ENCODE measurements at places on chromosomes 2 and 18.

DNA sequence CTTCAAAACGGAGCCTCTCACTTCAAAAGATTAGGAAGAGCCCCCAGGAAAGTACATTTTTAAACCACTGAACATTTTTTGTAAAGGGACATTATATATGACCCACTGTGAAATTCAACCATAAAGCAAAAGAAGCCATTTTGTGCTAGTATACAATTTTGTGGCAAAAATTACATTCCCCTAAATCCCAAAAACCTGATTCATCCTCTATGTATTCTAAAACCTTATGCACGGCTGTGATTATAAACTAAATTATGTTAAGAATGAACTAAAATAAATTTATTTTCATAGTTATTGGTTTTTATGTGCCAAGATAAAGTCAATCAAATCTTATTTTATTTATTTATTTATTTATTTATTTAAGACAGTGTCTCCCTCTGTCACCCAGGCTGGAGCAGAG lies 48.5 kb downstream of the RTN4 start:
- no peak for DNase-seq

DNA sequence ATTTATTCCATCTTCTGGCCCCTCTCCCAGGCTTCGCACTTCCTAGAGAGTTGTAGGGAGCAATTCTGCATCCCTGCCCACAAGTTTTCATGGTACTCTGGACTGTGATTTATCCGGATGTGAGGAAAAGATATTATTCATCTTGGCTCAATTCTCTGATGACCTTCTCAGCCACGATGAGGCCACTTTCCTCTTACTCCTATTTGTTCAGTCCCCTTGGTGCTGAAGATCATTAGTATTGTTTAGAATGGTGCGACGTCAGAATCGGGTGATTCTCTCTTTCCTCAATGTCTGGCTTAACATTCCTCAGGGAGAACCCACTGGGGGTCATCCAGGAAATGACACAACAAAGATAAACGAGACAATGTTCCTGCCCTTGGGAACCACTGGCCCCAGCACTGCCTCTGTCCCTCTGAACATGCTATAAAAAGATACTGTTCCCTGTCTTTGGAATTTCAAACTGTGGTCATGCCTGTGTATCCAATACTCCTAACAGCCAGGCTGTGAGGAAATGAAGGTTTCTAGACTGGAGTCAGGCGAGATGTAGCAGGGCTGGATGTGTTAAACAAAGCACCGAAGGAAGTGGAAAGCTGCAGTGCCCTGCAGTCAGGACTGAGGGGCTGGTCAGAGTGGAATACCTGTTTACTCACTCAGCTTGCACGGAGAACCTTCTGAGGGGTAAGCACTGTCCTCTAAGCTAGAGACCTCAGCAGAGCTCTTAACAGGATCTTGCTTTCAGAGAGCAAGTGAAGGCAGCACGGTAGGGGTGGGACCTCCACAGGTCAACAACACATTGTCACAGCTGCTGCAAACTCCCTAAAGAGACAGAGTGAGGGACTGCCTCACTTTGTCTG lies 12.9 kb upstream of the GLI2 start:
- no peak for DNase-seq

DNA sequence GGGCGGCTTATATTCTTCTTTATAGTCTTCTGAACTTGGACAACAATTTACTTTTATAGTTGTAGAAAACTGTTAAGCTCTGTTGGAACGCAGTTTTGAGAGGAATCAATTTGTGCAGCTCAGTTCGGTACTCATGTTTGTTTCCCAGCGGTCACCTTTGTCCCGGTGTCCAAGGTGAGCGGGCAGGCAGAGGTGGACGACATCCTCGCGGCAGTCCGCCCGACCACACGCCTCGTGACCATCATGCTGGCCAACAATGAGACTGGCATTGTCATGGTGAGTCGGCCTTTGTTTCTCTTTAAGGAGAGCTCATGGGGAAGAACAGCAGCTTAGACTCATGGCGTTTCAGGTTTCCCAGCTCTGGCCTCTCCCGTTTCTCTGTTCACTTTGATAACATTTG lies 18.6 kb upstream of the ESPNL start:
- no peak for DNase-seq

- DNase-seq: no peak
Observed at GRCh38 chr2:225602205-225602604, 202.7 kb downstream of the NYAP2 start.

DNA sequence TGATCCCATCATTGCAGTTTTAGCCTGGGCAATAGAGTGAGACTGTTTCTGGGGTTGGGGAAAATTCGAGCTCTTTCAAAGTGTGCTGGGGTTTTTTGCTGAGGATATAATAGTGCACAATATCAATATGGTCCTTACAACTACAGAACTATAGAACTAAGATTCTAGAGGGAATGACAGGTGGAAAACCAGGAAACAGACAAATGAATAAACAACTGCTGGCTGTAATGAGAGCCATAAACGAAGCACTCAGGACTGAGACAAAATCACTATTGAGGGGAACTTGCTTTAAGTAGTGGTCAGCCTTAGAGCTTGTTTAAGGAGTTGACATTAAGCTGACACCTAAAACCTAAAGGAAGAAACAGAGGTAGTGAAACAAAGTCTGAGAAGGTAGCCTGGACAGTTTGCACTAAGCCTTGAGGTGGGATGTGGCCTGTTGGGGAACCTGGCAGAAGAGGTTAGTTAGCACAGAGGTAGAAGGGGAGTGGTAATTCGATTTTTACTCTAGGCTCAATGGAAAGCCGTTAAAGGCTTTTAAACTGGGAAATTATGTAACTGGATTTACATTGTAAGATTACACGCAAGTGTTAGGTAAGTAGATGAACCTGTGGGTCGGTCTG lies 33.8 kb downstream of the LCLAT1 start:
- no peak for DNase-seq

- no peak for DNase-seq
Observed at GRCh38 chr2:195709901-195710806, 53.1 kb downstream of the SLC39A10 start.

GRCh38 chr18:38368886-38369285 lies 803.3 kb upstream of the CELF4 start:
- no peak for DNase-seq

GRCh38 chr18:5972298-5972697 lies 77.0 kb upstream of the TMEM200C start:
- no peak for DNase-seq

GRCh38 chr18:5521000-5521399 lies 22.8 kb downstream of the EPB41L3 start:
- DNase-seq: no peak
